HTR-8/SVneo (cell line): ENCODE measurements at places on chromosomes 13 and 19.

GRCh38 chr19:15195371-15196334, 5.1 kb downstream of the NOTCH3 start:
- peak; percentile 79 for DNase-seq

DNA sequence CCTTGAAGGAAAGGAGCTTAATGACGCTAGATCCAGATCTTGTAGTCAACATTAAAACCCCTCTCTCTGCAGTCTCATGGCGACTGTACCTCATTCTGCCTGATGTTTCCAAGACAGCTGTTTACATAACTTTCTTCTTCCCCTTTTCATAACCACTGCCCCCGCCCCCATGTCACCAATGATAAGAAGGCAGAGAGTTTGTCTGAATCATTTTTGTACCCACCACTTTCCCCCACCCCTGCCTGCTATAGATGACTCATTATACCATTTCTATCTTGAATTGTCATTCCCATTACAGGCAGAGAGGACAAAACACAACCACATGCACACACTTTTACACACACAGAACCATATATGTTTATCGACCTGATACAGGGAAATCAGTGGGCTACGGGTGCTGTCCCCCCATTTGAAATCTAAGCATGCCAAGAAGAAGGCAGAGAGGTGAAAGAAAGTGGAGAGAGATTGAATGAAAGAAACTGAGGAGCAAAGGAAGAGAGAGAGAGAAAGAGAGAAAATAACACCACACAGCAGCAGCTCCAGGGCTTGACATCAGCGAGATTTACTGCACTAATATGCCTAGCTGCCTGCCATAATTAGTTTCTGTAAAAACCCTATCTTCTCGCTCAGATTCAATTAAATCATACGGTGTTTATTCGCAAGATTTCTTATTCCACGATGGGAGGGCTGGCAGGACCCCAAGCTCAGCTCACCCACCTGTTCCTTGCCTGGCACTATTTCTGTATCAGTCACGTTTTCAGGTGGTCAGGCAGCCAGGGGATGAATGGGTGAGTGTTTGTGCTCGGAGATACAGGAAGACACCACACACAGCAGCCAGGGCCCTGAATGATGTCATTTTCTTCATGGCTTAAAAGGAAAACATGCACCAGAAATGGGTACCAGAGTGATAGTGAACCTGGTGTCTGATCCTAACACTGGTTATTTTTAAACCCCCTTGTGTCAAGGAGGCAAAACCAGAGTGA, 114.3 kb upstream of the SERP2 start:
- DNase-seq, result no peak

- peak; percentile 91 for DNase-seq
Observed at GRCh38 chr19:46856062-46857022, 4.5 kb upstream of the ARHGAP35 start.

GRCh38 chr19:13712767-13713201, 51.5 kb upstream of the MRI1 start:
- no peak for DNase-seq

- DNase-seq, result no peak
Observed at GRCh38 chr19:7326105-7326877, 22.4 kb upstream of the ARHGEF18 start.
